ENCODE measurements at places on chromosomes 5 and 9. TPM values are rescaled to one million over a fixed set of nuclear protein-coding genes. Genes with fewer than 3 reads are reported as not detected.

DNA sequence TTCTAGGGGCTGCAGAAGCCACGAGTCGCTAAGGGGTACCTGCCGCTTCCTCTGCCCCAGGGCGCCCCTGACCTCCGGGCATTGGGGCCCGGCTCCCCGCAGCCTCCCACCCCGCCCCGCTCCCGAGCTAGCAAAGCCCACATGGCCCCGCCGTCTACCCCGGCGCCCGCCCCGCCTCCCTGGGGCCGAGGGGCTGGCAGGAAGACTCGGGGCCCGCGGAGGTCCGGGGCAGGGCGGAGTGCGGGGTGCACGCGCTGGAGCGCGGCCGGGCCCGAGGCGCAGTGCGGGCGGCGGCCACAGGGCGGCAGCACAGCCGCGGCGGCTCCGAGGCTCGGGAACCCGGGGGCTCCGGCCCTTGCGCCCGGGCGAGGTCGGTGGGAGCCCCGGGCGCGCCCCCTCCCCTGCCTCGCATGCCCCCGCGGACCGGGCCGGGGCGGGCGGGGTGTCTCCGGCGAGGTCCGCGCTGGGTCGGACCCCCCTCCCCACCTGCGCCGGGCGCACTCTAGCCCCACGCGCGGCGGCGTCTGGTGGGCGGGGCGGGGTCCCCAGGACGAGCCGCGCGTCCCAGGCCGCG, 6.7 kb downstream of the NRARP start:
- DNase-seq: no peak

- no peak for DNase-seq
Measured at GRCh38 chr9:108609897-108610253, 245.9 kb downstream of the ACTL7B start.

The CARTPT gene
- not detected for total RNA-seq

GRCh38 chr9:127142931-127143464, 20.6 kb upstream of the ANGPTL2 start:
- DNase-seq: no peak

DNA sequence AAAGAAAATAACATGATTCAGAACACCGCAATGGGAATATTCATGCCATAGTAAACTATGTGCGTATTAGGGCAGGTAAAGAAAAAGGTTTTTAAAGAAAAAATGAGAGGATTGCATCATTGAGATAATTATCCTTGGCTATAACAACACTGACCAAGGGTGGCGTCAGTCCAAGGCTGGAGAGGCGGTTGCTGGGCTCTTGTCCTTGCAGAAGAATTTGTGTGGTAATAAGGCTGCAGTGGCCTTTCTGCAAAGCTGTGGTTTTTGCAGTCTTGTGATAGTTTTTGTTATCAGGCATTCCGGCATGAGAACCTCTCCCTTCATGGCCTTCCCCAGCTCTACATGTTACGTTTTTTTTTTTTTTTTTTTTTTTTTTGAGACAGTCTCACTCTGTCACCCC, 14.0 kb downstream of the BOD1 start:
- DNase-seq: peak; percentile 53

DNA sequence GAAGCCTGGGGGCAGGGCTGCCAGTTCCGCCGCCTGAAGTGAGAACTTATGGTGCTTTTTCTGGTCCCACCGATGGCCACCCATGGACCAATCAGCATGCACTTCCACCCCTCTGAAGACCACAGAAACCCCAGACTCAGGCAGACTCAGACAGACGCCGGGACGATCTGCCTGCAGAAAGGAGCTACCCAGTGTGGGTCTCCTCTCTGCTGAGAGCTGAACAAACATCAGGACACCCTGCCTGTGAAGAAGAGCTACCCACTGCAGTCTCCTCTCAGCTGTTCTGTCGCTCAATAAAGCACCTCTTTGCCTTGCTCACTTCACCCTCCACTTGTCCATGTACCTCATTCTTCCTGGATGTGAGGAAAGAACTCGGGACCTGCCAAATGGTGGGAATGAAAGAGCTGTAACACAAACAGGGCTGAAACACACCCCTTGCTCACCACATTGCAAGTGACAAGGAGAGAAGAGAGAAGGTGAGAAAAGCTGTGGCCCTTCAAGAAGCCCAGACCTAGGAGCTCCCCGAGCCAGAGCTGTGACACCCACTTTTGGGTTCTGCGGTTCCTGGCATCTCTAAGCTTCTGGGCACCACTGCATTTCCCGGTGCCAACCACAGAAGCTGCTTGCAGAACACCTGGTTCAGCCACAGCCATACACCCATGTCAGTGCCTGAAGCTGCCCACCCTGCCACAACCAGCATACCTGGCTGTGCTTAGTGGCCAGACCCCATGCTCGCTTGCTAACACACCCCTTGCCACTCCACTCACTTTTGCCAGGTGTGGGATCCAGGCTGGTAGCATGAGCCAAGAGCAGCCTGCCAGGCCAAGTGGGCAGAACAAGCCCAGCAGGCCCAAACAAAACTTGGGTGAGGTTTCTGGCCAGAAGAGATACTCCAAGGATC, 114.3 kb upstream of the TSLP start:
- no peak for DNase-seq

The NOXA1 gene
- total RNA-seq: 2.0 TPM

DNA sequence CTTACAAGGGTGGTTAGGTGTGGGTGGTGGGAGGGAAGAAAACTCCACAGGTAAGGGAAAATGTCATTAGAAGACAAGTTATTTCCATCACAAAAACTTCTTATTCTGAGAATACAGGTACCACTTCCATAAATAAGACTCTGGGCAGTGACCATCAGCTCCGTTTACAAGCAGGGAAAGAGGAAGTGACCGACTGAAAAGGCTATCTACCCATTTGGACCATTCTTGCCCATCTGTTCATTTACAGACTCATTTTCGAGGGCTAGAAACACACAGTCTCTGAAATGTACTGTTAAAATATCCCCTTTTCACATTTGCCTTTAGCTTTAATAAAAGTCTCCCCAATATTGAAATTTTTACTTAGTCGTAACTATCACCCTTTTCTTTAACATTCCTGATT, 79.5 kb downstream of the TTC39B start:
- no peak for DNase-seq

GRCh38 chr5:103394676-103395075, 136.1 kb downstream of the MACIR start:
- no peak for DNase-seq

DNA sequence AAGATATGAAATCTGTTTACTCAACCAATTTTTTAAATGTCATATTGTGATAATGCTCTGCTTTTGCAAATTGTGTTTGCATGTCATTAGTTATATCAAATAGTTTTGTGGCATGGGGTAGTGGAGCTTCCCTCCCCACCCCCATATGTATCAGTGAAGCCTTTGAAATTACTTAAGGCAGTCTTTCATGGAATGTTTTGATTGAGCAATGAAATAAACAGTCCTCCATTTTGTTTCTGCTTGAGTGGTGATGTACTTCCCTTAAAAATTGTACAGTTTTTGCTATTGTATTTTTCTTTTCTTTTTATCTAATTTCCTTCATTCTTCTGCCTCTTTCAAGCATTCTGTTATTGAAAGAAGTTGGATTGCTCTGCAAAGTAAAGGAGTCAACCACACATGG, 3.5 kb downstream of the SOWAHA start:
- DNase-seq: no peak

DNA sequence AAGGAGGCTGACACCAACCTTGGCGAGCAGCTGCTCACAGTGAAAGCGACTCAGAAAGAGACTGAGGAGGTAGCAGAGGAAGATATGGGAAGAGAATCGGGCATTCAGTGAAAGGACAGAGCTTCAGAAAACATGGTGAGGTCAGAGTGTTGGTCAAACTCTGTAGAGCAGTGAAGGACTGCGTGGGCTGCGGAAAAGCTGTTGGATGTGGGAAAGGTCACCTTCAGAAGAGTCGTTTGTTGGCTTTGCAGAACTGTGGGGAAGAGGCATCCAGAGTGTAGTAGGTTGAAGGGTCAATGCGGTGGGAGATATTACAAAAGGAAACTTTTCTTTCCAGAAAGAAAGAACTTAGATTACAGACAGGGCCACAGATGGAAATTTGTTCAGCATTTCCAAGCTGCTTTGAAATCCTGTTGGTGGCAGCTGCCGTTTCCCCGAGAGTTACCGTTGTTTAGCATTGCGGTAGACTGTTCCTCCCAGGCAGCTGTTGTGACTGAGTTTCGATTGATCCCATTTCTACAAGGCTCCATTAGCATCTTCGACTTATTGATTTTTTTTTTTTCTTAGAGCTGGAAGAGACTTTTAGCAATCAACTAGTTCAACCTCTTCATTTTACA, 58.3 kb upstream of the AFAP1L1 start:
- DNase-seq: no peak

The ACTBL2 gene
- total RNA-seq: not detected

DNA sequence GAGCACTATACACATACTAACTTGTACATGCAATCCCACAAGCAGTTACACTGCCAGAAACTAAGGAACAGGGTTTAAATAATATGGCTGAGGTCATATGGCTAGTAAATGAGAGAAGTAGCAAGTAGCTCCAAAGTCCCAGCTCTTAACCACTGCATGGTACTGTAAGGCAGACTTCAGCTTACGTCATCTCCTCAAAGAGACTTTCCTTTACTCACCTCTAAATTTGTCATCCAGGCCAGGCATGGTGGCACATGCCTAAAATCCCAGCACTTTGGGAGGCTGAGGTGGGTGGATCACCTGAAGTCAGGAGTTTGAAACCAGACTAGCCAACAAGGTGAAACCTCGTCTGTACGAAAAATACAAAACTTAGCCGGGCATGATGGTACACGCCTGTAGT, 20.4 kb upstream of the SELENOP start:
- DNase-seq: no peak

DNA sequence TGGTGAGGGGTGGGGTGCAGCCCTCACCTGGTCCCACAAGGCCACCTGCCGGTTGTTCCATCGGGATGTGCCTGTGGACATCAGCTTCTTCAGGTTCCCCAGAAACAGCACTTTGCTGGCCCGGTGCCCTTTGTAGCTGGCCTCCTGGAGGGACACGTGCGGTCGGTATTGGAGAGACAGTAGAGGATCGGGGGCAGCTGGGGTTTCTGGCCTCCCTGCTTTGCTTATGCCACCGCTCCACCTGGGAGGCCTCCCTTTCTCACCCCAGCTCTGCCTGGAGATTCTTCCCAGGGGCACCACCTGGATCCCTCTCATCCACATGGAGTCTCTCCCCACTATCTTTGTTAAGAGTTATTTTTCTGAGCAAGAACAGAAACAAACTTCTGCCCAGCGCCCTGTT, 13.1 kb upstream of the TRIM14 start:
- no peak for DNase-seq

The ANKRD34B gene
- total RNA-seq: not detected

The KCNT1 gene
- total RNA-seq: 3.3 TPM

DNA sequence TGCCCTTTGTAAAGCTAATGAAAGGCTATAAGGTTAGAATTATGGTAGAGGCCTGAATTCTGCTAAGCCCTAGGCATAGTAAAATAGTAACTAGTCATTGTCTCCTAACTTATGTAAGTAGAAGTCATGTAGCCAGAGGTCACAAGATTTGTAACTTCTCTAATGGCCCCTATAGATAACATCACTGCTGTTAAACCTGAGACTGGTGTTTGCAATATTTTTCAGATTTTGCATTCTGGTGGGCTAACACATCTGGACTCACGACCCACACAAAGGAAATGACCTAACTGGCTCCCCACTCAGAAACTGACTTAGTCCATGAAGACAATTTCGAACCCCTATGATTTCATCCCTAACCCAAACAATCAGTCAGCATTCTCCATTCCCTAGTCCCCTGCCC, 37.2 kb upstream of the TTC39B start:
- no peak for DNase-seq

GRCh38 chr9:37622462-37622861, 28.3 kb upstream of the FRMPD1 start:
- no peak for DNase-seq

The NMRK1 gene
- total RNA-seq: 13.8 TPM

The KCNV2 gene
- not detected for total RNA-seq

DNA sequence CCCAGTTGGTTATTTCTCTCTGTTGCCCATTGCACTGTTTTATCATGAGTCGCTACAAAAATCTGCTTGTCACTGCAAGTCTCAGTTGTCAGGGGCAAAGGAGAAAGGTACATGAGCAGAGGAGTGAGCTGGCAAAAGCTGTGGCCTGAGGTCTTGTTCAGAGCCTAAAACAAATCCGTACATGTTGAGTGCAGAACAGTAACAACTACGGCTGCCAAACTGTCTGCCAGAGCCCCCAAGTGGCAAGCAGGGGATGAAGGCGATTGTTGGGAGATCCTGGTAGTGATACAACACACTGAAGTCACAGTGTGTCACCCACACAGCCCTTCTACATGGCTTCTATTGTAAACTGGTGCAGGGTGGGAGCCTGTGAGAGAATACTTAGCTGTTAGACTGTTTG, 50.9 kb downstream of the BRINP1 start:
- DNase-seq: no peak

The SV2C gene
- 0.44 TPM for total RNA-seq

DNA sequence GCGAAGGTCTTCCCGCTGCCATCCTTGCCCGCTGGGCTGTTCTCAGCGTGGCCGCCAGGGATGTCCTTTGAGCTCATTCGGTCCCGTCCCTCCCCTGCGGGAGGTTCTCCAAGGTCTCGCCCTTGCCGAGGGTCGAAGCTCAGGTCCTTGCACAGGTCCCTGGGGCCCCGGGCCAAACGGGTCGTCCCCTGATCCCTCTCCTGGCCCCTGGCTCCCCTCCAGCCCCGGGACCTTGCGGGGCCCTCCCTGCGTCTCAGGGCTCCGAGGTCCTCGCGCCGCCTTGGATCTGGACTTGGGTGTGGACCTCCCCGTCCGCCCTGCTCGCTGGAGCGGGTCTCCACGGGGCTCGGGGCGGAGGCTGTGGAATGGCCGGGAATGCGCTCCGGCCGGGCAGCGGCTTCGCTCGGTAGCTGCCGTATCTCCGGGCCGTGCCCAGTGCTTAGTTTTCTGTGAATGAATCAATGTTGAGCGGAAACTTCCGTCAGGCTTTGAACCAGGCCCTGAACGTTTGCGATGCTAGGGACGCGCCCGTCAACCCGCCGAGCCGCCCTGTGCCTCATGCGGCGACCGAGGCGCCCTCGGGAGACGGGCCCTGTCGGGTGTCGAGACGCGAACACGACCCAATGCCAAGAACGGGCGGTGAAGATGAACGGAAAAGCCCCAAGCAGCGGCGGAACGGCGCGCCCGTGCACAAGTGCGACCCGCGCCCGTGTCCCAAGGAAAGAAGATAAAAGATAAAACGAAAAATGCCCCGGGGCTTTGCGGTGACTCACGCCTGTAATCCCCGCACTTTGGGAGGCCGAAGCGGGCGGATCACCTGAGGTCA, 780 bp downstream of the RNU6ATAC start:
- DNase-seq: peak; percentile 70

The C5orf46 gene
- 12.0 TPM for total RNA-seq

The PCDHA7 gene
- not detected for total RNA-seq

GRCh38 chr9:89432986-89433530, 64.9 kb downstream of the SEMA4D start:
- DNase-seq: no peak
